ENCODE measurements at places on chromosomes 12 and 14.

DNA sequence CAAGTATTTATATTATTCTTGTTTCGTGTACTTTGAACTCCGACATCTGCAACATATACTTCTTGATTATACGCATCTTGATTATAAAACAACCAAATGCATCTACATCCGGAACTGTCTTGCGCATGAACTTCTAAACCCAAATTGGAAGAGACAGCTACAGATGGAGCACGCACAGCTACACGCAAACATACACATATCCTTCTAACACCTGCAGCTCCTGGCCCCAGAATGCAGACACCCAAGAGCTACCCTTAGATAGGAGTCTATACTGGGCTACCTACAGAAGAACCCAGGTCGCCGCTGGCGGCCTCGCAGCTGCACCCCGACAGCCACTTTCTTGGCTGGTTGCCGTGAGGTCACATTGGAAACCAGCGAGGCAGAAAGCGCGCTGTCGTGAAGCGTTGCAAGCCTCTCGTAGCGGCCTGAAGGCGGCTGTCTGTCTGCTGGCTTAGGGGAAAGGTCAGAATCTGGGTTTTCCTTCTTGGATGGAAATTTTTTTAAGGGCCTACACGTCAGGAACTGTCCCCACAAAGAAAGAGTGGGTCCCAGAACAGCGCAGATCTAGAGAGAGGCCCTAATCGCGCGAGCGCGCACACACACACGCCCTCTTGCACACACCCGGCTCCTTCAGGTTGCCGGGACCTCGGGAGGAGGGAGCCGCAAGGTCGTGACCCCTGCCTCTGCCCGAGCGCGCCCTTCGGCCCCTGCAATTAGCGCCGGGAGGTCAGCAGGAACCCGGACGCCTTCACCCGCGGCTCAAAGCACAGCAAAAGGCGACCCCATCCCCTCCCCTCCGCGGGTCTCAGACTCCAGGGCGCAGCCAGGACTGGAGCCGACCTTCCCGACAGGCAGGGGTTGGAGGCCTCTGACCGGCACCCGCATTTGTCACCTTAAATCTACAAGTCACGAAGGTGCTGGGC is 17.0 kb downstream of the TBX3 start:
- no peak for DNase-seq

DNA sequence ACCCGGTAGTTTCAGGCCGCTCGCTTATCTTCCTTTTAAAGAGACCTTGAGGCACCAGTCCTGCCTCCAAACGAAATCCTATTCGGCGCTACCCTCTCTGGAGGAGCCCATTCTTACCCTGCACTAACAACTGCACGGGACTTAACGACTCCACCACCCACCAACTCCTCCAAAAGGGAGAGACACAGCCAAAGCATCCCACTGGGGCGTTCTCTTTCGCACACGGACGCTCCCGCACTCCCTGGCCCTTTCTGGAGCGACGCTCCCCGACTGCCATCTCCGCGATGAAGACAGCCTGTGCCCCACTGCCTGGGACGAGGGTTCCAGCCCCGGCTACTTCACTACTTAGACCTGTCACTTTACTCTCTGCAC is 650 bp downstream of the GALC start:
- no peak for DNase-seq

DNA sequence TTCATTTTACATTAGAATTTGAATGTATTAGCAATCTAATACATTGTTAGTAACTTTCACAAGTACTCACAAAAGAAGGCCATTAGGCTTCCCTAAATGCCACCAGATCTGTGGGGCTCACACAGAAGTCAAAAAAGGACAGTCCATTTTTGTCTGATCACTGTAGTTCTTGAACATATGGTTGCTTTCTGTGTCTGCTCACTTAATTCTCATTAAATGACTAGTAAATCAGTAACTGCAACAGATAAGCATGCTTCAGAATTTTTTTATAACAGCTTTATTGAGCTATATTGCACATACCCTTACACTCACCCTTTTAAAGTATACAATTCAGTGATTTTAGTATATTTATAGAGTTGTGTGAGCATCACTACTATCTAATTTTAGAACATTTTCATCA is 71.4 kb downstream of the DENND5B start:
- no peak for DNase-seq

DNA sequence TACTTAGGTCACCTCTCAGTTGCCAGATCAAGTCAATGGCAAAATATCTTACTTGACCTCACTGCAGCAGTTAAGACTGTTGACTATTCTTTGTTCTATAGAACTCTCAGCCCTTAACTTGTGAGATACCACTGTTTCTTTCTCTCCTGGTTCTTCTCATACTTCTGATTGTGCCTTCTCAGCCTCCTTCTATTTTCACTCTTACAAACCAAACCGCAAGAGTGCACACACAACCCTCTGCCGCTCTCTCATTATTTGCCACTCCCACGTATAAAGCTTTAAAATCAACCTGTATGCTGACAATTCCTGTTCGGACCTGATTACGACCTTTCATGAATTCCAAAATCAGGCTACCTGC is 4.5 kb downstream of the E2F7 start:
- DNase-seq: no peak

- DNase-seq: peak; percentile 12
Measured at GRCh38 chr14:98198385-98198784, 1073.6 kb downstream of the BCL11B start.

GRCh38 chr14:91412939-91413338 is 4.7 kb downstream of the CCDC88C start:
- DNase-seq: no peak

- no peak for DNase-seq
Measured at GRCh38 chr12:64186789-64187188, 35.3 kb downstream of the KICS2 start.

GRCh38 chr14:87081004-87081403 is 912.0 kb downstream of the GALC start:
- no peak for DNase-seq

- no peak for DNase-seq
Measured at GRCh38 chr14:68893566-68893965, 85.5 kb downstream of the ACTN1 start.

DNA sequence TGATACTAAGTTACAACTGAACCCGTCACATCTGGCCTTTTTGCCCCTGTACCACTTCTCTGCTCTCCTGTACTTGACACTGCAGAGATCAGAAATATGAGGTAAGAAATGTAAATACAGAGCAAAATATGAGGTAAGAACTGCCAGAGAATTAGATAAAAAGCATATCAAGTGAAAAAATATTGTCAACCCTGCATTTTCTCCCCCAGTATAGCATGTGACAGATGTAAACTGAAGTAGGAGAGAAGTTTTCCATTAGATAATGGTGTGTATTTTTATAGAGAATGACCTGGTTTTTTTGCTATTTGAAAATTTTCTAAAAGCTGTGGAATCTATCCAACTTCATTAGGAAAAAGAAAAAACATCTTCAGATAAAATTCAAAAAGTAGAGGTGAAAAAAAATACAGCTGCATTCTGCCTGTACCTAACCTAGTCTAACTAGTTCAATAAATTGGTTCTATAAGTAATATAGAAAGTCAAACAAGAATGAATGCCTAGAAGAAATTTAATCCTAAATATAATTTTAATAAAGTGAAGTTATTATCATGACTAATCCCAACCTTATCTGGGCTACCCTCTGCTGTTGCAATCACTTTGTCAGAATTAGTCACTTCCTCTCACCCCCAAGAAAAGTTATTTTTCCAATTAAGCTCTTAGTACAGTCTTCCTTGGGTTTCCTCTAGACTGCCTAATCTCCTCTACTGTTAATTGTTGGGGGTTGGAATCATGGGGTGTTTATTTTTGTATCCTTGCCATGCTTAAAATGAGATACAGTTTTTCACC is 210.0 kb downstream of the RASSF9 start:
- no peak for DNase-seq

DNA sequence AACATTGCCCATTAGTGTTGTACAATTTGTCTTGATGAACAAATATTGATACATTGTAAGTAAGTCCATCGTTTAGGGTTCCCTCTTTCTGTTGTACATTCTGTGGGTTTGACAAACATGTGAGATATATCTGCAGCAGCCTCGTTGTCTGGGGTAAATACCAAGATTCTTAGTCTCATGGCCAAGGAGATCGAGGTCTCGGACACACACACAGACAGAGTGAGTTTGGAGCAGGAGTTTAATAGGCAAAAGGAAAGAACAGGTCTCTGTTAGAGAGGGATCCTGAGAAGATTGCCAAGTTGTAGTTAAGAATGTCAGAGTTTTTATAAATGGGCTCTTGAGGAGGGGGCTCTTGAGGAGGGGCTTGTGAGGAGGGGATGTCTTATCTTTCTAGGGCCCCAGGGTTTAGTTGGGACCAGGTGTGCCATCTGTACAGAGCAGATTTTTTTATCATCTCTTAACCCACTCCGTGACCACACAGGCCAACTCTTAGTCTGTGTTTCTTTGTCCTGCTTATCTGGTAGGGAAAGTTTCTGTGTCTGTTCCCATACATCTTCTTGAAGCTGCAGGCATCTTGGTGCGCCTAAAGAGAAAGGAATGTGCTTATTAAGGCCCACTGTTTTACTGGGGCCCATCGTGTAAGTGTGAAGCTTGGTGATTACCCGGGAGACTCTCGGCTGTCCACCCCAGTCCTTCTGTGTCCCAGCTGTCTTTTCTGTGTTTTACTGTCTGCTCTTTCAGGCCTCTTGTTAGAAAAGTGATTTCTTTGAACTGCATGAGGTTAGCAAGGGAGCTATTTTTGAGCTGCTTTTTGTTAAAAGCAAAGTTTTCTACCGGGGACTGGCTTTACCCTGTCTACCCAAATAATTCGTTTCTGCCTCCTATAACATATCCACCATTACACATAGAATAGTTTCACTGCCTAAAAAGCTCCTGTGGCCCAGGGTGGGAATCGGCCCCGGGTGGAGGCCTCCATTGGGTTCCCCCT is 22.4 kb upstream of the CLEC2D start:
- DNase-seq: no peak

- DNase-seq: no peak
Measured at GRCh38 chr12:104063712-104064030, 660 bp upstream of the HCFC2 start.

GRCh38 chr12:66768293-66768692 is 89.4 kb upstream of the GRIP1 start:
- DNase-seq: no peak

DNA sequence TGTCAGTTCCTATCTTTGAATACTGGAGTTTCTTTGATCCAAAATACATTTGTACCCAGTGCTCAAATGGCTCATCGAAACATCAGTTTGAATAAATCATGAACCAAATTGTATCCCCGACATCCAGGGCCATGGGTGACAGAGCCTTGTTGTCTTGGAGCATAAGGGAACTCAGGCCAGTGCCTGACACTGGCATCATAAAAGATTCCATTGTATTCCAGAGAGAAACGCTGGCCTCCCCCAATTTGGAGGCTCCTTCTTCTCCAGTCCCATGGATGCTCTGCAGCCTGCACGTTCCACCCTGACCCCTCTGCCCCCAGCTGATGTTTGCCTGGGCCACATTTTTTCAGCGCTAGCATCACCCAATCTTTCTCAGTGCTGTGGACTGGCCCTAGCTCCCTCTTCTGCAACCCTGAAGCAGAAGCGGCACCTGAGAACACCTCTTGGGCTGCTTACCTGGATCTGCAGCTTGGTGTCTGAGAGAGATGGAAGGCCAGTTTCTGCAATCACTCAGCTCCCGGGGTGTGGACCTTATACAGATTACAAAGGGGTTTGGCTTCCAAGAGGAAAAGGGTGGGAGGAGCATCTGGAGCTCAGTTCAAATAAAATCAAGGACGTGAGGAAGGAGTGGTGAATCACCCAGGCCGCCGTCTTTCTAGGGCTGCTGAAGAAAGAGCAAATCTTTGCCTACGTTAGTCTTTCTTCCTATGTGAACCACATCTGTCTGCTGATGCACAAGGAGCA is at the start of gene RNASE1:
Gene RNASE1 (minus strand): TSS at position 504 of the 744 bp plus-strand sequence. CDS start 776 bp downstream, outside the sequence.
- no peak for DNase-seq

- no peak for DNase-seq
Measured at GRCh38 chr14:103733651-103734050, 18.0 kb downstream of the ZFYVE21 start.

GRCh38 chr14:106613256-106613655 is 1086.9 kb downstream of the TMEM121 start:
- no peak for DNase-seq

DNA sequence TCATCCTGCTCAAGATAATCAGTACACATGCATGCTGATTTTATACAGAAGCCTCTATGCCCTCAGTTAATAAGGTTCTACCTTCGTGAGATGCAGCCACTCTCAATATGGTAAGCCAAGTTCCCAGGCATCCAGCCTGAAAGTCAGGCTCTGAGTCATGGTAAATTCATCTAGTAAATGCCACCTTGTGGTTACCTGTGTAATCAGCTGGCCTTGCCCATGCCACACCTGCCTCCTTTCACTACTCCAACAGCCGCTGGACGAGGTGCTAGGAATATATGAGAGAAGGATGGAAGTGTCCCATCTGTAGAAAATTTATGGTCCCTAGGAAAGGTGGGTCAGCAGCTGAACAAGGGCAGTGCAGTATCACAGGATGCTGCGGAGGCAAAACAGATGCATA is 207.3 kb downstream of the SSPN start:
- DNase-seq: peak; percentile 47

GRCh38 chr12:65500091-65500900 is 221.8 kb downstream of the MSRB3 start:
- no peak for DNase-seq
